ENCODE measurements at places on chromosomes 4 and X. TPM values are rescaled to one million over a fixed set of nuclear protein-coding genes. Genes with fewer than 3 reads are reported as not detected.

Gene ETDB
- not detected for total RNA-seq

DNA sequence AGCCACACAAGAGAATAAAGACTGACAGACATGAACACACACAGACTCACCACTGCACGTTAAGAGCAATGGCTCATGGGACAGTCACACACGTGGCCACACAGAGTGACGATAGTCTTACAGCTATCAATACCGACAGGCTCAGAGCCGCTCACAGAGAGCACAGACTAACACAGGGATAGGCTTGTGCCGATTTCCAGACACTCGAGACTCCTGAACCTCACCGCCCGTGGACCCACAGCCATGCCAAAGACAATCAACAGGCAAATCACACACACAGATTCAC lies 716 bp upstream of the SLC38A5 start:
- DNase-seq, result no peak

Gene CHRNA9
- total RNA-seq, result not detected

Gene TSPAN7
- total RNA-seq, result 46.2 TPM

Gene C4orf46
- 3.8 TPM for total RNA-seq

GRCh38 chr4:78766026-78766425 lies 10.1 kb upstream of the BMP2K start:
- DNase-seq, result no peak

DNA sequence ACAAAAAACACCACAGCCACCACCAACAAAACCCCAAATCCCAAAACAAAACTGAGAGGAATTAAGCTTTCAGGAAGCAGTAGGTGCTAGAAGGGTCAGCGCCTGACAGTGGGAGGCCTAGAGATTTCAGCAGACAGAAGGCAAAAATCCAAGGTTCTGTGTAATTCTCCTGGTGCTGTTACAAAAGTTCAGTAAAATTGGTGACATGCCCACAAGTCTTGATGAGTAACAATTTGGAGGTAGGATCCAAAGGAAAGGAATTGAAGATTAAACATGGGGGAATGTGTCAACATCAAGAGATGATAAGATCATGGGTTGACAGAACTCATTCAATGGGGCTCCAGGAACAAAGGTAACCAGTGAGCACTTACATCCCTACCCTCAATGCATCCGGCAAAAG lies 653.8 kb upstream of the CPEB2 start:
- no peak for DNase-seq

DNA sequence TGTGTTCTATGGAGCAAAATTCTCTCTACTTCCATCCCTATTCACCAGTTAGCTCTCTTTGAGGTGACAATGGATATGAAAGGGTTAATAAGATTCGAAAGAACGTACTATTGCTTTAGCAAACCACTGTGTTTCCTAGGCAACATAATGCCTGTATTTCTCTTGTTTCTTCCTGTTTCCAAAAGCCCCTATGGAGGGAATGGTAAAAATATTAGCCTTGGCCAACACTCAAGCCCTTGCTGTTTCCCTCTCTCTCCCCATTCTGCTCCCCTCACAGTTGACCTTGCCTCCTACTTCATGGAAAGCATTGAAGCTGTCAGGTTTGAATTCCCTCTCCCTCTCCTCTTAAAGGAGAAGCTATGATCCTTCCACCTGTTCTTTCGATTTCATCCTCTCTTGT lies 9.6 kb upstream of the PGRMC1 start:
- no peak for DNase-seq

Gene HTATSF1
- total RNA-seq, result 35.2 TPM

GRCh38 chr4:94588896-94589693 lies 137.4 kb downstream of the PDLIM5 start:
- DNase-seq, result no peak

DNA sequence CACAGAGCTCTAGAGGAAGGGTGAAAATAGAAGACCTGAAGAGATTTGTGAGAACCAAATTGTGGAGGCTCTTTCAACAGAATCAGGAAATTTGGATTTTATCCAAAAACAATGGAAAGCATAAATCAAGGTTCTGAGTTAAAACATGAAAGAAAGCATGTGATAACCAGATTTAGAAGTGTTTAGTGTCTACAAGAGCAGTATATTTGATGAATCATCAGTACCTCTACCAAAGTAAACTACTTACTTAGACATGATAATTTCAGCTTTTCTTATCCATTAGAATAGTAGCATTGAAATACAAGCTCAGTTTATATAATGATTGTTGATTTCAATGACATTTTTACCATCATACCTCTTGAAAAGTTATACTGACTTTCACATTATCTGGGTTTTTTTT lies 25.9 kb upstream of the INTU start:
- no peak for DNase-seq

Gene LNX1
- 7.9 TPM for total RNA-seq

DNA sequence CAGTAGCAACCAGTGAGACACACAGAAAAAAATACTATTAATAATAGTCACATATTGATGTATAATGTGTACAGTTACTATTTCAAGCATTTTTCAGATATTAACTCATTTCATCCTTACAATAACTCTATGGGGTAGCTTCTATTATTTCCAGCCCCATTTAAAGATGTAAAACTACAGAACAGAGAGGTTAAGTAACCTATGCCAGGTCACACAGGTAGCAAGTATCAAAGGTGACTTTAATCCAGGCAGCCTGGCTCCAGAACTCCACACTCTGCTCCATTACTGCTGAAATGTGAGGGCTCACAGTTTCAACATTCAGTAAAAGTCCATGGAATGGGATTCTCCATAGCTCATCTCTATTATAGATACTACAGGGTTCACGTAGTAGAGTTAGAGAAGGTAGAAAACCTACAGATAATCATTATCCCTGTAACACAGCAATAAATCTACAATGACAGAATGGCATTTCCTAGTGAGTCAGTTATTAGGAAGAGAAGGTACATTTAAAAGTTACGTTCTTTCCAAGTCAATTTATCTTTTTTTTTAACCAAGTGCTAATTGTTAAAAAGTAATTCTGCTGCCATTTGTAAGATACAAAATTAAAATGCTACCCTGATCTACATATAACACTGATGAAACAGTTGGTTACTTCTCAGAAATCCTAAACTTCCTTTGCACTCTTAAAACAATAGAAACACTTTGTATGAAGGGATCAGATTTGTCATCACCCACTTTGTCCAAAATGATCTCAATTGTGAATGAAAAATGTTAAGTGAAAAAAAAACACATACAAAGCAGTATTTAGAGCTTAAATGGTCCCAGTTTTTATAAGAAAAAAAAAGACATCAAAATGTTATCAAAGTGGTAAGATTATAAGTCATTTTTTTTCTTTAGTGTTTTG lies 18.7 kb downstream of the RELL1 start:
- DNase-seq, result no peak

DNA sequence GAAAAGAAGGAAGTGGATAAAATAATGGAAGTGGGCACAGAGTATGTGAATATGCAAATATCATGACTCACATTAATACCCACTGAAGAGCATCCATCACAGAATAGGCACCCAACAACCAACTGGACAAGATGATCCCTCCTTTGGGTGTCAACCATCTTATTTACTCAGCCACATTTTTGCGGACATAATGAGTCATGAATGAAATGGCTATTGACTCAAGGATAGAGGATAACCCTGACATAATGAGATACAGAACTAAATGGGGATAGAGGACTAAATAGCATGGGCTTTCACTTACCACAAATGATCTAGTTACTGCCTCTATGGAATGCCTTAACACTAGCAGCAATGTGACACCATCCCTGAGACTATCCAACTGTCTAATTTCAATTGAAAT lies 224.7 kb downstream of the ANTXR2 start:
- DNase-seq, result no peak

DNA sequence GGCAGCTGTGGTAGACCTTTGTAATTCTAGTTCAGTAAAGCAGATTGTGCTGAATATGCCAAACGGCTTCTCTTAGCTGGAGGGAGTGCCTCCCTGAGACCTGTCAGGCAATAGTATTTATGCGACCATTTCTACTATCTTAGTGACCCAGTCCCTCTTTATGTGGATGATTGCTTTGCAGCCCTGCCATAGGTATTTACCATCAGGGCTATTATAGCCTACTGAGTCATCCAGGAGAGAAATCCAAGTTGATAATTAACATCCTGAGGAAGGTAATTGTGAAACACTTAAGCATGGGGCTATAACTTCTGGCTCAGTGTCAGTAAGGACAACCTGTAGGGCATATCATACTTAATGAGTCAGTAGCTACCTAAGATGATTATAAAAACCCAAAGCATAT lies 103.9 kb upstream of the MAOA start:
- no peak for DNase-seq

Gene FSTL5
- total RNA-seq, result 12.3 TPM

DNA sequence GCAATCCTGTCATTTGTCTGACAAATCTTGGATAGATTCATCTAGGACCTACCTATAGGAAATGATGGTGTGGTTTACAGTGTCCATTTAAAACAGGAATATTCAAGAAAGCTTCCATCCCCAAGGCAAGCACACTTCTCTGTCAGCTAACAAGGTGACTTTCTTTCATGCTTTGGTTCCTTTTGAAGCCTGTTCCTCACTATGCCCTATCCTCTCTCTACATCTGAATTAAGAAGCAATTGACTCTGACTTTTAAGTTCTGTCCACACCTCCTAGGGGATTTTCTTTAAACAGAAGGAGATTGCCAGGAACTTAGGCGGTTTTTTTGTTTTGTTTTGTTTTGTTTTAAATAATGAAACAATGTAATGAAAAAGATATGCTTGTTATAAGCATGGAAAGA lies 1181.4 kb upstream of the TENM3 start:
- DNase-seq, result no peak

- no peak for DNase-seq
These were observed 4.9 kb upstream of the TXK start for GRCh38 chr4:48138936-48139335.

GRCh38 chrX:131288738-131289511 lies at the start of gene IGSF1:
Gene IGSF1 (minus strand): TSS chrX:131289306. CDS start chrX:131286674, 2,632 bp downstream.
- no peak for DNase-seq

- no peak for DNase-seq
These were observed 572.0 kb downstream of the ADGRL3 start for GRCh38 chr4:61772126-61772525.

DNA sequence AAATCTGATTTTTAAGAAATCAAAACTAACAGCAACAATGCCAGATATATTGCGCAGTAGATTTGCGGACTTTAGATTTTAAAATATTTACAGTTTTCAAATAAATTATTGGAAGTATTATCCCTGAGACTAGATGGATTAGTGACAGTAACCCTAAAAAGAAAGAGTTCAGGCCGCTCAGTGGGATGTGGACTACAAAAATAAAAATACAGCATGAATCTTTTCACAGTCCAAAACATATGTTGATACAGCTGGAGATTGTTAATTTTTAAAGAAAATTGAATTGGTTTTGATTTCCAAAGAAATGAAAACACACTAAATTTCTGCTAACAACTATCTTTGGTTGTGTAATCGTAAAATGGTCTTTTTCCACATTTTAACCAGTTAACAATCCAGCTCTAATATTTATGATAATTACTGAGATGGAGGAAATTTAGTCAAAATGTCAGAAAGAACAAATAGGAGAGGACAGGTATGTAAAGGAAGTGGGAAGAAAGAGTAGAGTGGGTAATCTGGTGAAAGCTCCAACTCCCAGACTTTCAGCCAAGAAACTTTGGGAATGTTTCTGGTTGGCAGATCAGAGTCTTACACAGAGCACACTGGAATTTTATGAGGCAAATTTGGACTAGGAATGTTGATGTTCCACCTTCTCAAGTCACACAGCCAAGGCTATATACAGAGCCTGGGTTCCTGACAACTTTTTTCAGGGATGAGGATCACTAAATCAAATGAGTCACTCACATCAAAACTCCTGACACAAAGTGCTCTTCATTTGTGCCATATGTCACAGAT lies 15.1 kb downstream of the C4orf36 start:
- no peak for DNase-seq

Gene MAML3
- total RNA-seq, result 11.0 TPM

Gene BMPR1B
- 39.9 TPM for total RNA-seq

GRCh38 chr4:168538632-168539031 lies 41.8 kb downstream of the PALLD start:
- DNase-seq, result no peak

DNA sequence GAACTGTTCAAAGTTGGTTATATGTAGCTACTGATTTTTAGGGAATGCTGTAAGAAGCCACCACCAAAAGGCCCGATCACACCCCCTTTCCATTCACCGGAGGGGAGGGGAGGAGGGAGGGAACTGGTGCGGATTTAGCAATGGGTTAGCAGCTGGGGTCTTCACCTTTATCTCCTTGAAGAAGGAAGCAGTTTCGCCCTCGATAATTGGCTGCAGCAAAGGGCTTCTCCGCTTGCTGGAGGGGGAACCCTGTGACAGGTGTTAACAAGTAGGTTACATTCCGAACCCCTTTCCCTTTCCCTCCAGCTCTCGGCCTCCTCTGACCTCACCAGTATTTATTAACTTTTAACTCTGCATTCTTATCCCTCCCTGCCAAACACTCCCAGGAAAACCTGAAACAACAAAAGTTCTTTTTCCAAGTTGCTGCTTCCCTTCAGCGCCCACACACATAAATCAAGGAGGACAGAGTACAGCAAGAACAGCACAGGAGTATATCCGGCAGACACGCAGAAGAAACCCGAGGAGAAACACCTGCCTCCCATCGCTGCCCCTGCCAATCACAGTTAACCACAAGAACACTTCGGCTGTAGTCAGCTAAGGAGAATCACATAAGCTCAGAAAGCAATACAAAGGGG lies 39.8 kb upstream of the NAP1L5 start:
- no peak for DNase-seq

GRCh38 chr4:38373375-38373774 lies 290.6 kb upstream of the KLF3 start:
- no peak for DNase-seq

DNA sequence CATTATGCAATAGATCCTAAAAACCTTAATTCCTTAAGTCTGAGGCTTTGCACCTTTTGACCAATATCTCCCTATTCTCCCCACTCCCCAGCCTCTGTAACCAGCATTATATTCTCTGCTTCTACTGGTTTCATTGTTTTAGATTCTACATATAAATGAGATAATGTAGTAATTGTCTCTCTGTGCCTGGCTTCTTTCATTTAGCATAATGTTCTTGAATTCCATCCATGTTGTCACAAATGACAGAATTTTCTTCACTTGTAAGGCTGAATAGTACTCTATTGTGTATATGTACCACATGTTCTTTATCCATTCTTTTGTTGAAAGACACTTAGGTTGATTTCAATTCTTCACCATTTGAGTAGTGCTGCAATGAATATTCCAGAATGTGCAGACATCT lies 66.0 kb downstream of the MAGEC1 start:
- no peak for DNase-seq

DNA sequence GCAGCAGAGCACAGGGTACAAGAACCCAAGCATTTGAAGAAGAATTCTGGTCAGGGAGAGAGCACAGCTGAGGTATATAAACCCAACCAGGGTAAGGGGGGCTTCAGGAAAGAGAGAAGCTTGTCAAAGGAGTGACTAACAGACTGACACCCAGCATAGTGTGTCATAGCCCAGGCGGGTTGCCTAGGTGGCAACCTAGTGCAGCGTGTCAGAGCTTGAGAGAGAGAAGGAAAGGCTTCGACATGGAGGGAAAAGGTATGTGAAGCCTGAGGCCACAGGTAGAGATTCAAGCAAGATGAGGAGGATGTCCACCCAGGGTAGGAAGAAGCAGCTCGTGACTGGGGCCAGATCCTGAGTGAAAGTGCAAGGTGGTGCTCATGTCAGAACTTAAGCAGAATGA lies 8.5 kb upstream of the ANTXR2 start:
- DNase-seq, result no peak

- no peak for DNase-seq
These were observed 17.0 kb upstream of the AP1AR start for GRCh38 chr4:112214390-112215264.

- no peak for DNase-seq
These were observed 107.0 kb downstream of the NDST3 start for GRCh38 chr4:118141240-118141639.

GRCh38 chr4:2802618-2803531 lies 10.0 kb downstream of the SH3BP2 start:
- DNase-seq, result no peak

- DNase-seq, result no peak
These were observed 64.8 kb upstream of the FGG start for GRCh38 chr4:154677300-154677699.

Measured in sciatic nerve (tissue), 2 donors.